NCI-H1694 (cell line): ENCODE measurements at places on chromosomes 12 and 14.

- DNase-seq = no peak
Observed at GRCh38 chr12:63927511-63927910, 83.0 kb downstream of the SRGAP1 start.

DNA sequence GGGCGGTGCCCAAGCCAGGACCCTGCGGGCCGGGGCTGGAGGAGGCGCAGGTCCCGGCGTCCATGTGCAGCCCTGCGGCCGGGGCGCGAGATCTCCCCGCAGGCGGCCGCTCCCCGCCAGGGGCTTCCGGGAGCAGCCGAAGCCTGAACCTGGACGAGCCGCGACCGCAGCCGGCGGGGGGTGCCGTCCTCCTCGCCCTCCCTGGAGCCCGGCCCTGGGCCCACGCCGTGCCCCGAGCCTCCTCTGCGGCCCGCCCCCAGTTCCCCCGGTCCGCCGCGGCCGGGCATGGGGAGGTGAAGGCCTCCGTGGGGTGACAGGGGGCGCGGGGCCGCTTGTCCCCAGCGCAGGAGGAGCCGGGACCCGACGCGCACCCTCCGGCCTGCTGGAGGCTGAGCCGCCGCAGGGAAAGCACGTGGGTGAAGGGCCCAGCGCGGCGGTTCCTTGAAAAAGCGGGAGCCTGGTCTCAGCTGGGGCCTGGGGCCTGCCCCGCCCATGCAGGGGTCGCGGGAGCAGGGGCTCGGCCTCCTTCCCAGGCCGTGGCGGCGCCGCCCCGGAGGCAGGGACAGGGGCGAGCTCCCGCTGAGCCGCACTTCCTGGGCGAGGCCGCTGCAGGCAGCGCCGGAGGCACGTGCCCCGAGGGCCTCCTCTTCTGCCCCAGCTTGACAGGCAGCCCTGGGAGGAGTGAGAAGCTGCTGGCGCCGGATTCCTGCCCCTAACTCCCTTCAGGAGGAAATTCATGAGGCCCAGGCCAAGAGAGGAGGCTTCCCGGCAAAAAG lies 55.6 kb upstream of the PPP2R5C start:
- DNase-seq = no peak

DNA sequence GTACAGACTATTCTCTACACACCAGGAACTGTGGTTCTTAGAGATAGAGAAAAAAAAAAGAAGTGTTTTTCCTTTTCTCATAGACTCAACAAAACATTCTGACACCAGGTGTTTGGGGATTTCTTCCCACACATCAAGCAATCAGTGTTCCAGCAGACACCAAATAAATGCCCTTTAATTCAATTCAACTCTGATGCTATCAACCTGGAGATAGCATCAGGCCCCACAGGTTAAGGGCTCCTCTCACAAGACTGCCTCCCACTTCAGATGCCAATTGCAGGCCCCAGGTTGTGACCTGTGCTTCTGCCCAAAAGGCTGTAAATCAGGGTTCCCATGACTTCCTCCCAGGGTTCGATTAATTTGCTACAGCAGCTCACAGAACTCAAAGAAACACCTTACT lies 36.7 kb downstream of the RPS29 start:
- no peak for DNase-seq

GRCh38 chr14:22384167-22384549 lies 204.9 kb downstream of the DAD1 start:
- no peak for DNase-seq

DNA sequence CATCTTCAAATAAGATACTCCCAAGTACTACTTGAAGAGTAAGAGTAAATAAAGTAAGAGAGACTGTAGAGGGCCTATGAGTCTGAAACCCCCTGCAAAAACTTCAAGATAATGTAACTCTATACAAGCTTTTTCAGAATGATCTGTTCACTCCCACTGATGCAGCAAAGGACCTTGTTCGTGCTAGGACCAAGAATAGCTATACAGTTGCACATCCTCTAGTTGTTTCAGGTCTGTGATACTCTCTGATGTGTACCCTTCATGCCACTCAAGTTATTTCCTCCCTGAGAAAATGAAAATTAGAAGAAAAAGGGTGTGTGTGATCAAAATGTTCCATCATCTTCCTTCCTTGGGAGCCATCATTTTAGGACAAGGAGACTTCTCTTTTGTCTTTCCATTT lies 204.4 kb downstream of the ALX1 start:
- DNase-seq = no peak

- no peak for DNase-seq
Observed at GRCh38 chr14:79705126-79705894, 506.0 kb downstream of the DIO2 start.

DNA sequence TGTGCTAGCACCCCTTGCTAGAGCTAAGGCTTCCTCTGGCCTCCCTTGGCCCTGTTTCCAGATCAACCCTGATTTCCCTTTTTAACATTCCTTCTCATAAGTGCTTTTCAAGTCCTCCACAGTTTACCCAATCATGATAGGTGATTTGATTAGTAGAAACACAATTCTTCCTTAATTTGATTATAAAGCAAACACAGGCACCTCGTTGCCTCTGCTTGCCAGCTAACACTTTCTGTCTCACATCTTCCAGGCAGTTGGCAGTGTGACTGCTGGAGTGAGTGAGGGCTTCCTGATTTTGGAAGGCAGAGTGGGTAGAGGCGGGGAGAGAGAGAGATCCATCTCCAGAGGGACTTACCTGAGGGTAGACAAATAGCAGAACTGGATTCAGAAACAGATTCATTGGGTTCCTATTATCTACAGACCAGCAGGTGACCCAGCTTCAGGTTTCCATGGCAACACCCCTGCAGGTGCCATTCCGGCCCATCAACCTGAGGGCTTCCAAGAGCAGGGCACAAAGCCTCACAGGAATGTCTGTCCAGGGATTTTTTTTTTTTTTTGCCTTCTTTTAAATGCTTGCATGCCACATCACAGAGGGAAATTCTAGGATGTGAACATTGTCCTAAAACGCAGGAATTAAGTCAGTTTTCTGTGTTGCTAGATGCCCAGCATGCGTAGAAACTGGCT lies 77.7 kb downstream of the PLXNC1 start:
- no peak for DNase-seq

DNA sequence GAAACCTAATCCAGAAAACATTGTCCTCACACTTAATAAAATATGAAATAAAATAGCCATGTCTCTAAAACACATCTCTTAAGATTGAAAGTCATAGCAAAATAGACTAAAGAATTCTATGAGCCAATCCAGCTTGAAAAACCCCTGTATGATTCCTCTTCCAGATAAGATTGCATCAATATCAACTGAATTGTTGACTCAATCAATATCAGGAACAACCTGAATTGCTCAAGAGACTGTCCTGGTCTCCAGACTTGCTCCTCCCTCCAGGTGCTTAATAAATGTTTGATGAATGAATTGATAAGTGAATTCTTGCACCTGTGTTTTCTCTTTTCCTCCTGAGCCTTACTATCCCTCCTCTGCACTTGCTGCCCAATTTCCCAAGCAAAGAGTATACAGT lies 162.1 kb downstream of the NTF3 start:
- DNase-seq = no peak

GRCh38 chr12:79877246-79877645 lies 57.7 kb downstream of the PPP1R12A start:
- DNase-seq = no peak

GRCh38 chr12:53099071-53099882 lies 1.8 kb downstream of the IGFBP6 start:
- DNase-seq = peak; percentile 73

DNA sequence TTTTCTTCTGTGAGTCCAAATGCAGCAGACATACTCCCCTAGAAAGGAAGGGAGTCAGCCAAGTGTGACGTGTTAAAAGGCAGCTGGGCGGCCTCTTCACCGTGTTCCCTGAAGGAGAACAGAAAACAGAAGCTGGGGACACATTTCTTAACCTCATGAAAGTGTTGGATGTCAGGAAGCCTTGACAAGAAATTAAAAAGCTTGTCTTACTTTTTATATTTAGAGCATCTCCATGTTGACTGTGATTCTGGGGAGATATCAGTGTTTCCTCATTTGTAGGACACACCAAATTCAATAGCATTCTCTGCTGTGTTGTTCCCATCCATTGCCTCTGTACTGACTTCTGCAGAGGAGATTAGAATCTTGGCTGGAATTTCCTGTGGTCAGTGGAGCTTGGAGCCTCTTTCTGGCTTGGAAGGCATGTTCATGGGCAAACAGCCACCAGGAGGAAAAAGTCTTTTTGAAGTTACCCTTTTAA lies 93.7 kb downstream of the RMST start:
- no peak for DNase-seq

DNA sequence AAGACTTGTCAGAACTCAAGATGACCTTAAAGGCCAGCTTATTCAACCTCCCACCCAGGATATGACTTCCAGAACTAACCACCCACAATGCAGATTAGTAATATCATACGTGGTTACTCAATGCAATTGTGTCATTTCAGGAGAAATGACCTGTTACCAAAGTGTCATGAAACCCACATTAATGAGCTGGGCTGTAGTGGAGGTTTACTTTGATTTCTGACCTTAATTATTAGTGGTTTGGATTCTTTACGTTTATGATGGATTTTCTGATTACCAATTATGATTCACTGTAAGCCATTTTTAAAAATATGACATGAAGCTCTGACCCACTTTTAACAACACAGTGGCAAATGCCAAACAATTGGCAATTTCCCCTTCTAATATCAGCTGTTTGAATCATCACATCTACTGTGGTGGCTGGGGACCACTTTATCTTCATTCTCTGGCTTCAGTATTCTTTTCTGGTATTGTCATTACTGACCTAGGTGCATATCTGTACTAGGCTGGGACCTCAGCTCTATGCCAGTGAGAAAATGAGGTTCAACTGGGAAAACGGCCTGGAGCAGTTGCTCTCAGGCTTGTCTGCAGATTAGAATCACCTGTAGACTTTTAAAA lies 223.3 kb downstream of the RGS6 start:
- no peak for DNase-seq

DNA sequence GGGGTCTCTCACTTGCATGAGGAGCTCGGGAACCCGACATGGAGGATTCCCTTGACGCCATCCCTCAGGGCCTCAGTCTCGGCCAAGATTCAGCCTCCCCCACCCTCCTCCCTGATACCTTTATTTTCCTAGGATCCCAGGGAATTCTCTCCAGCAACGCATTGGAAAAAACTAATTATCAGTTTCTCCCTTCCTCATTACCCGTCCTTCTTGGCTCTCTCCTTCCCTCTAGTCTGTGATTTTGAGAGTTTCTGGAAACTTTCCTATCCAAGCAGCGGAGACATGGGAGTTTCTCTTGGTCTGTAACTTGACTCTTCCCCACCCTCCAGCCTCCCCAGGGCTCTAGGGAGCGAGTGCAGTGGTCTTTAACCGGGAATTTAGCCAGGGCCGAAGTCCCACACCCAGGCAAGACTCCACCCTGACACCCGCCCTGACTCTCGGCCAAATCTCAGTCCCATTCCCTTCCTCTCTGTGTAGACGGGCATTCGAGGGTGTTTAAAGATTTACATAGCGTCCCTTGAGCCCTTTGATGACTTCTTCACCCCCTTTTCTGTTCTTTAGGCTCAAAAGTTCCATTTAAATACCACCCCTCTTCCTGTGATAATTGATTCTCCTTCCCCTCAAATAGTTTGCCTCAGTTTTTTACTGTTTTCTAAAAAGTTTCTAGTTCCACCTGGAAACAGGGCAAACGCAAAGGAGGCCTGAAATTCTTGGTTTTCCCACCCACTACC lies 6.7 kb downstream of the HOXC5 start:
- no peak for DNase-seq

GRCh38 chr14:51552275-51552674 lies 99.4 kb upstream of the FRMD6 start:
- DNase-seq = peak; percentile 39

DNA sequence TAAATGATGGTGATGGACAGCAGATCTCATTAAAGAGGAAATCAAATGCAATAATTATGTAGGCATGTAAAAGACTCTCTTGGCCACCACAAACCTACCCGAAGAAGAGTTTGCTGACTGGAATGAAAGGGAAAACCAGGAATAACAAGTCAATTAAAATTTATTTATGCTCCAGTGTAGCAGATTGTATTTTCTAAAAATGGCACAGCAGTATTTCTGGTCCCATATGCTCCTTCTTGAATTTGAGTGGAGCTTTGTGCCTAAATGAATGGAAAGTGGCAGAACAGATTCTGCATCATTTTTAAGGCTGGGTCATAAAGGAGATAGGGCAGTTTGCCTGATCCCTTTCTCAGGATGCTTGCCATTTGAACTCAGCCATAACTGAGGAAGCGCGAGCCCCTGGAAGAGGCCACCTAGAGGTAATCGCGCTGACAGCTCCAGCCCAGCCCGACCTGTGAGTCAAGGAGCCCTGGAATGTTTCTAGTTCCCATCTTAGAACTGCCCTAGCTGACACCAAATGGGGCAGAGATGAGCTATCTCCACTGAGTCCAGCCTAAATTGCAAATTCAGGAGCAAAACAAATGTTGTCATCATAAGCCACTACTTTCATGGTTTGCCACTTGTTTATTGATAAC lies 229.2 kb upstream of the TMTC1 start:
- peak; percentile 94 for DNase-seq

- no peak for DNase-seq
Observed at GRCh38 chr12:26746121-26746714, 86.8 kb downstream of the ITPR2 start.

DNA sequence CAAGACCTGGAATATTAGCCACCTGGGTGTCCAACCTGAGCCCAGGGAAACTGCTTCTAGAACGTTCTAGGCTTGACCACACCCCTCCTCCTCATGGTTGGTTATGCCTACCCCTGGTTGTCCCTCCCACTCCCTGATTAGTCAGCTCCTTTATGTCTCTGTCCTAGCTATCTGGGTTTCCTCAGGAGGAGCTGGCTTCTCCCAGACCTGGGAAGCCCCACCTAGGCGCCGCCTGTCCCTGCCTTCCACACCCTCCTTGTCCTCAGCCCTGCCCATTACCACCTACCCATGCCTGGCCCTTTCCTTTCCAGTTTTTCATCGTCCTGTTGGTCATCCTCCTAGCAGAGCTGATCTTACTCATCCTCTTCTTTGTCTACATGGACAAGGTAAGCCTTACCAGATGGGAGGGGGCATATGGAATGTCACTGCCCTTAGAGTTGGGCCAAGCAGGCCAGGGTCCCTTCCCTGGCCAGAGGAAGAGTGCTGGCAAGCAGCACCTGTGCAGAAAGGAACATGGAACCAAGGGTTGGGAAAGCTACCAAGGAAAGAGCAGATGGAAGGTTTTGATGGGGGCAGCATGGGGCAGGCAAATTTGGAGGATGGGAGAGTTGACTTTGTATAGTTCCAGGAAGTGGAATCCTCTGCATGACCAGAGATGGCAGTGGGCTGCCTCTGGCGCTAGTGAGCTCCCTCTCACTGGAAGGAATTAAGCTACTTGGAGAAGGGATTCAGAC lies 201.7 kb downstream of the TSPAN9 start:
- DNase-seq = no peak

DNA sequence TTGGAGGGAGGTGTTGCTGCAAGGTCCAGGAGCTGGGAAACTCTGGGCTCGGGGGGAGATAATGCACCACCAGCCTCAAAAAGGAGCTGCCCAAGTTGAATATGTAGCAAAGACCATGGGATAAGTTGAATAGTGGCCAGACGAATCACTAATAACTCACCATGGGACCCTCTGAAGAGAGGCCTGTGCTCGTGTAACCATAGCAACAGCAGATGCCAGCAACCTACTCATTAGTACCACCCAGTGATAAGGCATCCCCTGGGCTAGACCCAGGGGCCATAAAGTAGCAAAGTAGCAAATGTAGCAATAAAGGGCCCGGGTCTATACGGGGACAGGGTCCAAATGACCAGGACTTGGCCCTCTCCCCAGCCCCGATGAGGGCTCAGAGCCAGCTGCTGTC lies 328.0 kb downstream of the DPF3 start:
- peak; percentile 34 for DNase-seq

- no peak for DNase-seq
Observed at GRCh38 chr14:64566651-64567122, 16.9 kb downstream of the PPP1R36 start.
